Stimulated activated CD4-positive, alpha-beta T cell treated with anti-CD3 and anti-CD28 coated beads, TNF-alpha, amount 100 ng/mL, for 24 hours (primary cell): ENCODE measurements at places on chromosomes 13 and 19.

- no peak for DNase-seq
Measured at GRCh38 chr19:17379221-17379631, 2.1 kb upstream of the PLVAP start.

GRCh38 chr13:40145139-40145538, 489.7 kb downstream of the COG6 start:
- no peak for DNase-seq

DNA sequence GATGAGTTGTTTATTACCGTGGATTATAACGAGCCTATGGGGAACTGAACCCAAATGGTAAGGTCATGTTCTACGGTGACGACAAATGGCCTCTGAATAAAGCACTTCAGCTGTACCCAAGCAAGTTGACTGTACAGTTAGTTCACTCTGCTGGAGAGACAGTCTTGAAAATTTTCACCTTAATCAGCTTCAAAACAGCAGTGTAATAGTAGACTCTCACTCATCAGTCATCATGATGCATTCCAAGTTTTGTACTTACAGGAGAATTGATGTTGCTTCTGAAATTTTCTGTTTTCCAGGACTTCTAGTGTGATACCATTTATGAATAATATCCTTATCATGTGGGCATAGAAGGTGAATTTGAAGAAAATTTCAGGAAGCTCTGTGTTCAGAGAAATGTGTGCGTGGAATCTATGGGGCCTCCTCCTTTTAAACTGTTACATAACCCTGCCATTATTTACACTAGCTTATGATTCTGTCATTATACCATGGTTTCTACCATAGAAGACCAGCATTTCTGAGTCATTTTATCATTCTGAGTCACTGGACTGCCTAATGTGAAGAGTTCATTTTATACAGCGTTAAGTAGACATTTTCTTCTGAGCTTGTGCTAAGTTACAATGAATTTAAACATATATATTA, 96.9 kb downstream of the WDFY2 start:
- DNase-seq: no peak

GRCh38 chr13:98524793-98525192, 52.1 kb downstream of the STK24 start:
- no peak for DNase-seq

DNA sequence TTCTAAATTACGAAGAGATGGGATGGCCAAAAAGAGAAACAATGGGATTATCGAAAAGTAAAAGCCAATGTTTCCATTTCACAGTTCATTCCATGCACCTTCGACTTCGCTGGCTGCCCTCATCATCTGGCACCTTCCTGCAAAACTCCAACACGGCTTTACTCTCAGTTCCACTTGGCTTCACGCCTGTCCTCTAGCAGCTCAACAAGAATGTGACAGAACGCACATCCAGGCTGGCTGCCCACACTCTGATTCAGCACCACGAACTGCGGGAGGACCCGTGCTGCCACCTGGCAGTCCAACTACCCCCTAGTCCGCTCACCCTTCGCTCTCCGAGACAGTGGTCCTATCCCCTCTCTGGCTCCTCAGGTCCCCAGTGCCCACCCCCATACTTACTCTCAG, 11.7 kb downstream of the ATP7B start:
- no peak for DNase-seq

- DNase-seq: no peak
Measured at GRCh38 chr13:90156390-90156789, 1191.1 kb upstream of the MIR17HG start.

DNA sequence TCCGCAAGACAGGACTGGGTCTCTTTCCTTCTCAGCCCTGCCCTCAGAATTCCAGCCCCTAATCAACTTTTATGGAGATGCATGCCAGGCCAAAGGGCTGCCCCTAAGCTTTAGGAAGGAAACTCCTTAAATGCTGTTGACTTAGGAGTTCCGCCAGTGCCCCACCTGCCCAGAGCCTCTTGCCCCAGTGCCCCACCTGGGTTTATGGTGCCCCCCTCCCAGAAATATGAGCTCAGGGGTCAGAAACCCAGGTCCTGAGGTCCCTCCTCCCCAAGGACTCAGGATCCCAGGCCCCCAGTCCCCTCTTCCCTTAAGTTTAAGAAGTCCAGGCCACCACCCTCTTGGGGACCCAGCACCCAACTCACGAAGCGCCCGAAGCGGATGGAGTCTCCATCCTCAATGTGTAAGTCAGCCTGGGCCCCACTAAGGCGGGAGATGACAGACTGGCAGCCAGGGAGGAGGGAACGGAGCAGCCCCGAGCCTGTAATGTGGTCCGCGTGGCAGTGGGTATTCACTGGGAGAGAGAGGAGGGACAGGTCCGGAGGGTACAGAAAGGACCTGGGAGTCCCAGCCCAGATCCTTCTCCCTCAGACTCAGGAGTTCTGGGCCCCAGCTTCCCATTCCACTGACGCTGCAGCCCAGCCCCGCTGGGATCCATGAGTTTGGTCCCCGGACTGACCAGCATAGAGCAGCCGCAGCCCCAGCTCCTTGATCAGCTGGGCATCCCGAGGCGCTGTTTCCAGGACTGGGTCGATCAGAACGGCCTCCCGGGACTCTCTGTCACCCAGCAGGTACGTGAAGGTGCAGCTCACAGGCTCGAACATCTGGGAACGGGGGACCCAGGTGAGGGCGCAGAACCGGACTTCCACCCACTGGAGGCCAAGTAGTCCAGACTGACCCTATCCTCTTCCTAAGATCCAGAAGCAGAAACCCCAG, 897 bp downstream of the ETHE1 start:
- DNase-seq: no peak

- no peak for DNase-seq
Measured at GRCh38 chr13:27643334-27644132, 21.8 kb downstream of the POLR1D start.

- no peak for DNase-seq
Measured at GRCh38 chr13:33870046-33870668, 52.2 kb downstream of the RFC3 start.

- DNase-seq: peak; percentile 72
Measured at GRCh38 chr19:14517840-14518505, at the start of gene DNAJB1. Gene DNAJB1 (minus strand): TSS chr19:14518397. CDS start chr19:14518349, 48 bp downstream.

DNA sequence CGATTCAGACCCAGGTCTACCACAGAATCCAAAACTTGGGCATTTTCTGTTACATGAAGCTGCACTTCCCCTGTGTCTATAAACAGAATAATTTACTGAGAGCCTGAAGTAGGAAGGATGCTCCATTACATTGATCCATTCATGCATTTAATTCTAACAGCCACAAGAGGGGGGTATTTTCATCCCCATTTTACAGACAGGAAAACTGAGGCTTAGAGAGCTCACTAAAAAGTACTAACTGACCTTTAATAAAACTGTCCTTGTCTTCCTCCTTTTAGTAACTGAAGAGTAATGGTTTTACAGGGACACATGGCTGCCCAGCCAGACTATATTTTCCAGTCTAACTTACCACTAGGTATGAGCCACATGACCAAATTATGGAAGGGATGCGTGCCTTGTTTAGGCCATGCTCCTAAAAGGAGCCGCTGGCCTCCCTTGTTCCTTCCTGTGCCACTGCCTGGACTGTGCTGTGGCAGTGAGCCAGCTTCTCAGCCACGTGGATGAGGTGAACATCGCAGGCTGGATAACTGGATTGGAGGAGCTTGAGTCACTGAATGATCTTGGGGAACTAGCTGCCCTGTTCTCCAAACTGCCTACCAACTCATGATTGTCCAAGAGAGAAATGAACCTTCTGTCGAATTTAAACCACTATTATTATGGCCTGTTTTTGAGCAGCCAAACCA, 108.3 kb downstream of the DOCK9 start:
- DNase-seq: no peak

DNA sequence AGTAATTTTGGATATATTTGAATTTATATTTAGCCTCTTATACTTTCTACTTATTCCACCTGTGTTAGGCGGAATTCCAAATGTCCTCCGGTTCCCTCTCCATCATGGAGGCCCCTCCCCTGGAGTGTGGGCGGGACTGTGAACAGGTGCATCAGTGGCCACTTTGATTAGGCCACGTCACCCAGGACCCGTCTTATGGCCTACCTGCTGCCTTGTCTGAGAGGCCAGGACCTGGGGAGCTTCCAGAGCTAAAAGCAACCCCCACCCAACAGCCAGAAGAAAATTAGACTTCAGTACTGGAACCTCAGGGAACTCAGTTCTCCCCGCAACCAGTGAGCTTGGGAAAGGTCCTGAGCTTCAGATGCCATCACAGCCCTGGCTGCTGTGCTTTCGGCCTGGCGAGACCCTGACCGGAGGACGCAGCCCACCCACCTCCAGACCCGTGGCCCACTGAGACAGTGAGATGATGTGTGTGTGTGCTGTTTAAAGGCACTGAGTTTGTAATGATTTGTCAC, 200.2 kb upstream of the SOX1 start:
- no peak for DNase-seq

DNA sequence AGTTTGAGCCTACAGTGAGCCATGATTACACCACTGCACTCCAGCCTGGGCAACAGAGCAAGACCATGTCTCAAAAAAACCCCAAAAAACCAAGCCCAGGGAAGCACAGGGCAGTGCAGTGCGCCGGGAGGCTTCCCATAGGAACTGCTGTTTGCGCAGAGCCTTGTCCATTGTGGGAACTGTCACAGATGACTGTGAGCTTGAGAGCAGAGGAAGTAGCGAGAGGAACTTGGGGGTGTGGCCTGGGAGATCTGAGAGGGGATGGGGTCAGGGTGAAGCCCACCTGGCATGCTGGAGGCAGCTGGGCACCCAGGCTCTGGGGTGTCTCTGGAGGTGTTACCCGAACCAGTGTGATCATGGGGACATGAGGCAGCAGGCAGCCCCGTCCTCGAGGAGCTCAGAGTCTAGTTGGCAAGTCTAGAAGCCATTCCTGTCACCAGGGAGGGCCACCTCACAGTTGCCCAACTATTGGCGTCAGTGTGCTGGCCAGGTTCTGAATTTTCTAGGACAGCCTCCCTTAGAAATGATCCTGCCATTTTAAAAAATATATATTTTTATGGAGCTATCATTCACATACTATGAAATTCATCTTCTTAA, 10.4 kb downstream of the KDM4B start:
- no peak for DNase-seq

GRCh38 chr19:10538204-10538983, 5.3 kb upstream of the ATG4D start:
- DNase-seq: no peak

GRCh38 chr19:48680436-48681126, 7.8 kb upstream of the NTN5 start:
- DNase-seq: no peak

GRCh38 chr19:45305421-45305820, 17.3 kb downstream of the CKM start:
- DNase-seq: no peak

DNA sequence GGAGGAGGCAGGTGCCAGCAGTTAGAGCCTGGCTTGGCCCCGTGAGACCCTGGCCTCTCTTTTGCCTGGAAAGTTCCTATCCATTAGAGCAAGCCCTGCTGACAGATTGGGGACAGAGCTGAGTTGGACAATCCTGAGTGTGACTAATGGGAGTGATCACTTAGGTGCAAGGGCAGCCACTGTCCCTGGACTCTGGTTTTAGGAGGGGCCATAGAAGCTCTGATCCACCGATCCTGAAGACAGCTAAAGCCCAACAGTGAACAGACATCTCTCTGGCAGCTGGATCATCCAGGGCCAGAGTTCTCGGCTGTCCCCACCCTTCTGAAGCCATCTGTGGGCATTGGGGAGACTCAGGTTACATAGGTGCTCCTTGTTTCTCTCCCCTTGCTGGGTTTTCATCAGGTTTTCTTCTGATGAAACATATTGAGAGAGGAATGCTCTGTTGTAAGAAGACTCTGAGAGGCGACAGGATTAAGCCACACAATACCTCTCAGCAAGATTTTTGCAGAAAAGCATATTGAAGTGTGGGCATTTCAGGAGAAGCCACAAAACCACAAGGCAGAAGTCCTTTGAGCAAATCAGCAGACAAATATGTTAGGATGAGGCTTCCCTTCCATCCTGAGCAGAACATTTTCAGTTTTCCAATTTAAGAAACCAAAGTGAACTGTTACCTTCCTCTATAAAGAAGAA, 288.0 kb upstream of the MAB21L1 start:
- DNase-seq: no peak

DNA sequence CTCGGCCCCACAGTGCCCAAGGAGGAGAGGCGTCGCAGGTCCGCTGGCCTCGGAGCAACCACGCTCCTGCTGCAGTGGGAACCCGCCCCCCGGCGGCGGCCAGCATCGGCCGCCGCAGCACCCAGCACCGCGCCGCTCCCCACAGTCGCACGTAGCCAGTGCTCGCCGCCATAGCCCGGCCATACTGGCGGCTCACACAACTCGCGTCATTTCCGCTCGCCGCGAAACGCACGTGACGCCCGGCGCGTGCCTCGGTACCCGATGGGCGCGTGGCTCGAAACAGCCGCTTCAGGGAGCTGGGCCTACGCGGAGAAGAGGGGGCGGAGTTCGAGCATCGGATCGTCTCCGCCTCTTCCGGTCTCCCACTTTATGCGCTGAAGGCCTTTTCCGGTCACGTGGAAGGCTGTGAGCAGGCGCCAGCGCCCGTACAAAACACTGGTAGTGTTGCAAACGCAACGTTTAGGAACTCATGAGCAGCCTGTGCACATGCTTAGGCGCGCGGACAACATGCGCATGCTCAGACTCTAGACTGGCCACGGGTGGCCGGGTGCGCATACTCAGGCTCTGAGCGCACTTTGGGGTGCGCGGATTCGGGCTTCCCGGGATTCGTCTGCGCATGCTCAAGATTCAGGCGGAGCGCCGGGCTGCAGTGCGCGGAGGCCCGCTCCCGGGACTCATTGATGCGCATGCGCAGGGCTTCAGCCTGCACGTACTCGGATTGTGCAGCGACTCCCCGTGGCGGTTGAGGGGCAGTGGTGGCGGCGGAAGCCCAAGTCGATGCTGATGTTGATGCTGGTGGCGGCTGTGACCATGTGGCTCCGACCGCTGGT, at the start of the genes CATSPERD and LONP1:
TSS of gene CATSPERD (plus strand) at position 677 of the 830 bp plus-strand sequence. CDS start at position 778, 101 bp downstream.
TSS of gene LONP1 (minus strand) at position 186 of the 830 bp plus-strand sequence. CDS start at position 172, 14 bp downstream.
- DNase-seq: peak; percentile 97

- no peak for DNase-seq
Measured at GRCh38 chr19:56123266-56123891, 2.3 kb upstream of the ZNF787 start.

DNA sequence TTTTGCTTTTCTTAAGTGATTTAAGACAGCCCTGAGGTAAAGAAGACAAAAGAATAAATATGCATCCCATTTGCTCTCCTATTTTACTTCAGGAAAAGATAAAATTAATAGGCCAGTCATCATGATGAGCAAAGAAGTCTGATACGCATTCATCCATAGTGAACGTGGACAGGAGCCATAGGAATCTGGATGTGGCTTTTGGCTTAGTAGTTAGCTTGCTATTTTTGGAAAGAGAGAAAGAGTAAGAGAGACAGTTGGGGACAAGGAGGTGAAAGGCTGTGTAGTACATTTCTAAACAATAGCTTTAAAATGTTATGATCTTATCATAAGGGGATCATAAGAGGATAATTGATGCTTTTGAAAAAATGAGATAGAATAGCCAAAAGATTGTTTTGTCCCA, 545.2 kb downstream of the IRS2 start:
- DNase-seq: no peak
